T-cell (primary cell): ENCODE measurements at places on chromosomes 2 and 18. TPM values are rescaled to one million over a fixed set of nuclear protein-coding genes. Genes with fewer than 3 reads are reported as not detected.

GRCh38 chr2:29448096-29448688 is 333.0 kb downstream of the CLIP4 start:
- no peaks in the 10 kb centered on the region for H3K27me3 ChIP-seq
- no peak for DNase-seq
- H3K27ac ChIP-seq, result no peak overlapping the region
- no peak overlapping the region for H3K4me3 ChIP-seq

GRCh38 chr2:105655244-105655643 is 89.5 kb upstream of the NCK2 start:
- no peaks in the 10 kb centered on the region for H3K36me3 ChIP-seq
- no peaks in the 10 kb centered on the region for H3K27me3 ChIP-seq
- no peak overlapping the region for H3K4me3 ChIP-seq
- no peaks in the 10 kb centered on the region for H3K4me1 ChIP-seq

DNA sequence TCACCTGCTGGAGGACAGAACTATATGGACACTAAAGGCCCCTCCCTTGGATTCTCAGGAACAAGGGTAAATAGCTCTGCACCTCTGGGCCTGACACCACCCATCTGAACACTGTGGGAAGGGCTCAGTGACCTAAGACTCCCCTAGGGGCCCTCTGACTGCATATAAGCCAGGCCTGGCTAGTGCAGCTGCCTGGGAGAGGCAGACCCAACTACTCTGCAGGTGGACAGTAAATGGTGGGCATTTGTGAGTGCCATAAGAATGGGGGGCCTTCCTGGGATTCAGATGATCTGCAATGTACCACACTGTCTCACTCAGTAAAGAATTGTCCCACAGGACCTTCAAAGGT is 11.2 kb upstream of the WIPF1 start:
- peaks cover 13% of the 10 kb centered on the region for H3K36me3 ChIP-seq
- H3K27me3 ChIP-seq, result no peaks in the 10 kb centered on the region
- H3K27ac ChIP-seq, result peak overlapping the region; percentile 72
- no peak overlapping the region for H3K4me3 ChIP-seq
- no peak for DNase-seq

- no peak overlapping the region for H3K27ac ChIP-seq
- H3K27me3 ChIP-seq, result no peaks in the 10 kb centered on the region
Measured at GRCh38 chr2:182240862-182241371, 185.9 kb downstream of the PDE1A start.

Gene LIMS2
- total RNA-seq, result 8.4 TPM

Gene MYO5B
- total RNA-seq, result not detected
